ENCODE measurements at places on chromosomes 3 and 15.
A peak's percentile ranks its signal among the peaks of the same experiment; 100 is the strongest.

DNA sequence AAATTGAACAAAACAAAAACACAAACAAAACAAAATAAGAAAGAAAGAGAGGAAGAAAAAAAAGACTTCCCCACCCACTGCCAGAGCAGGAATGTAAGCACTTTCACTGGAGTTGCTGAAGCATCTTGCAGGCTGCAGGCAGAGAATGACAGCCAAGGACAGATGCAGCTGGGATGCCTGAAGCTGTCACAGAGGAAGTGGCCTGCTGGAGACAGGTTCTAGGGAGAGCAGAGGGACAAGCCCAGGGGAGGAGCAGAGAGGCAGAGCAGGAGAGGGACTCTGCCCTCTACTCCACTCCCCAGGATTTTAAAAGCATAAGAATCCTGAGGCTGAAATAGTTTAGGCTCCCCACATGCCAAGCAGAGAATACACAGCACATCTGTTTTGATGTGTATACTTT, 326.2 kb downstream of the TUSC7 start:
- peak; percentile 64 for DNase-seq

GRCh38 chr3:148020861-148021260, 611.7 kb downstream of the ZIC1 start:
- DNase-seq = no peak

DNA sequence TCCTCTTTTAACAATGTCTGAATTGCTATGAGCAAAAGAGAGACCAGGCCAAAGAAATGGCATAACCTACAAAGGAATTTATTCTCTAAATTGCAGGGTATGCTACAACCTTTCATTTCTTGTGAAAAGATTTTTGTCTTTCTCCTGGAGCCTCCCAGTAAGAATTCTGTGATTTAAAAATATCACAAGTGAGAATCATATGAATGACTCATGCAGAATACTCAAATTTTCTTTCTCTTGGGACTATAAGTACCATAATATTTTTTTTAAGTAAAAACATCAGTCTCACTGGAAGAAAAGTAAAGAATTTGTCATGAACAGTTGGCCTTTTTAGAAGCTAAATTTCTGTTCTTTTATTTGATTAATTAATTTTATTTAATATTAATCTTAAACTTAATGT, 26.3 kb downstream of the SYNPR start:
- no peak for DNase-seq

DNA sequence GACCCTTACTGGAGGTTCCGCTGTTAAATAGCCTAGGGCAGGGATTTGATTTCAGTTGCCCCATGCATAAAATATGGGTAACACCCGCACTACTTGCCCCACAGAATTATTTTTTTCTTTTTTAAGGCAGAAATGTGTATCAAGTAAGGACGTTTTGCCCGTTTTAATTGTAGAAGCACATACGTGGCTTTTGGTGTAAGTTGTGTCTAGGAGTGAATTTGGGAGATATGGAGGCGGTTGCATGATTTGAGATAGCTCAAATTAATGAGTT, 636 bp upstream of the LRRC58 start:
- no peak for DNase-seq

GRCh38 chr3:71998995-71999673, 214.2 kb upstream of the PROK2 start:
- DNase-seq = no peak

DNA sequence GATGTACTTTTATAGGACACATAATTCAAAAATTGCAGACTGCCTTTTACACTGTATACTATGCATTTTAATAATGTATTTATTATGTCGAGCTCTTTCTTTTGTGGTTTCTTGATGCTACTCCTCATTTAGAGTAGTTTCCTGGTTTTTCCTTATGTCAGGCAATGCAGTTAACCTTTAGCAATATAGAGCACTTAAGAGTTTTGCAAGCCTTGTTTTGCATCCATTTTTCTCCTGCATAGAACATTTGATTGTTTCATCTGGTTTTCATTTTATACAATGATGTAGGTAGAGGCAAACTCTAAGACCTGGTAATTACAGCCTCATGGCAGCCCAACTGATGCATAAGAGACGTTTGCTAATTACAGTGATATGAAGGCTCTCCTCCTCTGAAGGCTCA, 86.3 kb downstream of the PDZRN3 start:
- DNase-seq = no peak

DNA sequence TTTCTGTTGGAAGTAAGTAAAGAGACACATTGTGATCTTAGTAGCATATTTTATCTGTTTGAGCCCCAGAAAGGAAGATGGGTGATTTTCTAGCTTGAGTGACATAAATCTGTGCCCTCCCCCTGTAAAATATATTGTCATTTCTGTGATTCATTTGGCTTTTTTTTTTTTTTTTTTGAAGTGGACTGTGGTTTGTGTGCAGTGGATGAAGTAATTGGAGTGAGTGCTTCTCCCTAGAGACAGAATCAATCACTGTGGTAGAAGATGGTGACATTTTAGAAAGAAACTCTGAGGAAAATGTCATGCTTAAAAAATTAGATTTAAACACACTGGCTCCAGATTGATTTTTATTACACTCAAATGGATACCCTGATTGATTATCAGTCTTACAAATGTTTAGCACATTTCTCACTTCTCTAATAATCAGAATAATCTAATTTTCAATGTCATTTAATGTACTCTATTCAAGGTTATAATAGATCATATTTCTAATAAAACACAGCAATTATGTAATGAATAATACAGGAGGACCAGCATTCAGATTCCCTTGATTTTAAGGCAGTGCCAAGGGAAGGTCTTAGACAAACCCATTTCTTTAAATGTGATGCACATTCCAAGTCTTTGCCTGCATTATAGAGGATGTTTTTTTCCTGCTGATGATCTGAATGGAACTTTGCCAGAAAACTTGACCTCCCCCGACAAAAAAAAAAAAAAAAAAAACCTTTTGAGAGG, 116.6 kb downstream of the TOP2B start:
- DNase-seq = no peak

DNA sequence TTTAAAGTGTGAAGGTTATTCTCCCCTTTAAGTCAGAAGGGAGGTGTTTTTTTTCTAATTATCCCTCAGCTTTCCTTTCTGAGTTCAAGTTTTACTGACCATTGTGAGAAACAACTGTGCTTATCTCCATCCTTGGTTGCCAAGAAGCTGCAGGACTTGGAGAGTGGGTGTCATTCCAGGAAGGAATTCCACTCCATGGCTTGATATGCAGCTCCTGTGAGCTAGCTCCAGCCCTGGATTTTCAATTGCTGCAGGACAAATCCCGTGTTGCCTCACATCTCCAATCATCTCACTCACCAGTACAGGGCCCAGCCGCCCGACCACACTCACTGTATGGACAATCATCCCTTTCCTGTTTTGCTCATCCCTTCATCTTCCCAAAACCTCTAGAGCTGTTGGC, 122.5 kb downstream of the IGSF11 start:
- no peak for DNase-seq

DNA sequence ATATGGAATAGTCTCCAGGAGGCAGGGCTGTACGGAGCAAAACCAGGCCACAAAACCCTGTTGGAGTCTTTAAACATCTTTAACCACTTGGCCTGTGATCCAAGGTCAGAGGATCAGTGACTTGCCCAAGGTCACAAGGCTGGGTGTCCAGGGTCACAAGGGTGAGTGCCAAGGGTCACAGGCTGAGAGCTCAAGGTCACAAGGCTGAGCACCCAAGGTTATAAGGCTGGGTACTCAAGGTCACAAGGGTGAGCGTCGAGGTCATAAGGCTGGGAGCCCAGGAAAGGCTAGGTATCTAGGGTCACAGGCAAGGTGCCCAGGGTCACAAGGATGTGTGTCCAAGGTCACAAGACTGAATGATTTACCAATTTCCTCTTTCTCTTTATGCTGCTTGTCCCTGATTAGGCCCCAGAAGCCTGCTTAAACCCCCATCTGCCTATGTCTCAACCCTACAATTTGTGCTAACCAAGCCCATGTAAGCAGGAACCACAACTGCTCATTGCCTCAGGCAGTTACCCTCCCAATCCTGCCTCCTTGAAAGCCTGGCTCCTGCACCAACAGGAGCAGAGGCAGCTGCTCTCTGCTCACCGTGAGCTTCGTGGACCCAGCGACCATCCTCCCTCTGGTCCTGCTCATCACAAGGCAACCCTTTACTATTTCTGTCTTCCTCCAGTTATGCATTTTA, 51.5 kb downstream of the MGLL start:
- peak; percentile 93 for DNase-seq

GRCh38 chr3:146468671-146469149, 651 bp downstream of the PLSCR2 start:
- no peak for DNase-seq

DNA sequence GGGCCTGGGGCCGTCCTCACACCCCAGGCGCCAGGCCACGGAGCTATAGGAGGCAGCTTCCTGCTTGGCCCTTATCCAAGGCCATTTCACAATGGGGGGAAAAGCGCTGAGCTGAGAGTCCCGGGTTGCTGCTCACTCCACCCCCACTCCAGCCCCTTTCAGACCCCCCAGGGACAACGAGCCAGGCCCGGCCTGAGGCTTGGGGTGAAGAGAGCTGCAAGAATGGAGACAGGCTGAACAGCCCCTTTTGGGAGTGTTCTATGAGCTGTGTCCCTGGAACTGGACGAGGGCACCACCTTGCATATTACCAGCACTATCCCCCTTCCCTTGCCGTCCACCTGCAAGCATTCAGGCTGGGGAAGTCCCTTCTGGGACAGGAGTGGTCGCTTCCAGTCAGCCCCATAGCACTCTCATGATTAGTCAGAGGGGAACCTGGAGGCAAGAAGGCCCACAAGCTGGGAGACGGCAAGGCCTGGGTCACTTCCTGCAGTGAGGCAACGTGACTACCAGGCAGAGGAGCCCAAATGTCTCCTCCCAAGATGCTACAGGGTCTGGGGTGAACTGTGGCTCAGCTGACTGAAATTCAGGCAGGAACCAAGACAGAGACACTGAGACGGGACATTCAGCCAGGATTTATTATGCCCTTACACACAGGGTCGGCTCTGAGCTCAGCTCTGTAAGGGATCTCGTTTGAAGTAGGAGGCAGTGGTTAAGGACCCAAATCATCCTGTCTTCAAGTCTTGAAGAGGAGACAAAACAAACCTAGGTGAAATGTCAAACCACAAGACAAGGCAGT, 8.6 kb upstream of the SRP14 start:
- peak; percentile 92 for DNase-seq

DNA sequence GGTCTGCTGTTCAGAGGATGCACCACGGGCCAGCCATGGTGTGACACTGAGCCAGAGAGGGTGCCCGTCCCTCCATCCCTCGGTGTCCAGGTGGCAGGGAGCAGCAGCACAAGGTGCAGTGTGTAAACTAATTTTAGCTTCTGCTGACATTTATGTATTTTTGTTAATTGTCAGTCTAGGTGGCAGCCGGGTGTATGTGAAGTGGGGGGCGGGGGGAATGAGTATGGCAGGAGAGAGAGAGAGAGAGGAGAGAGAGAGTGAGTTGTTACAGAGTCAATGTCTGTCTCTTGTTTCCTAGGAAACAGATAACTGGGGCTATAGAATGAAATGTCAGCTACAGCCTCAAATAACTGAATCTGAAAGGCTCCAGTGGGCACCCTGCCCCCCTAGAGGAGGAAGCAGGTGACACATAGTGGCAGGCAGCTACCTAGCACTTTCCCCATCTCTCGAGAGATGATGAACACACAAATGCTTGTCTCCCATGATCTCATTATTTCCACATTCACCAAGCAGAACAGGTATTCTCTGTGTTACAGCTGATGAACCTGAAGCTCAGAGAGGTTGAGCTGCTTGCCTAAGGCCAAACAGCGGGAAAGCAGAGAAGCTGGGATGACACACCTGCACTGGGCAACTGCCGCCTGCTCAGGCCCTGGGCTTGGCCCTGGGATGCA, 24.7 kb downstream of the RASGRF1 start:
- no peak for DNase-seq

GRCh38 chr3:157094751-157095480, 65.0 kb downstream of the CCNL1 start:
- no peak for DNase-seq

DNA sequence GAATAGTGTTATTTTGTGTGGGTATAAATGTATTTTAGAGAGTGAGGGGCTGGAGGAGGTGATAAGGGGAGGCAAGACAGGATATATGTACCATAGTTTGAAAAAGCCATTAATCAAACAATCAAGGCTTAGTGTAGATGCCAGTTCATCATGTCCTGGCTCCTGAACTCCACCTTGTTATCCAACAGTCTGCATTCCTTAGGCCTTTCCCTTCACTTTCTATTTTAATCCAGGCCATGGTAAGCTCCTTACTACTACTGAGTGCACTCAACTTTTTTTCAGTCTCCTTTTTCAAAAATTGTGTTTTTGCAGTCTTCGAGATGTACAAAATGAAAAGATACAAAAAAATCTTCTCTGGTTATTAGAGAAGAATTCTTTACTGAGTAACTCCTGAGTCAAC, 700.5 kb upstream of the NAALADL2 start:
- DNase-seq = no peak

DNA sequence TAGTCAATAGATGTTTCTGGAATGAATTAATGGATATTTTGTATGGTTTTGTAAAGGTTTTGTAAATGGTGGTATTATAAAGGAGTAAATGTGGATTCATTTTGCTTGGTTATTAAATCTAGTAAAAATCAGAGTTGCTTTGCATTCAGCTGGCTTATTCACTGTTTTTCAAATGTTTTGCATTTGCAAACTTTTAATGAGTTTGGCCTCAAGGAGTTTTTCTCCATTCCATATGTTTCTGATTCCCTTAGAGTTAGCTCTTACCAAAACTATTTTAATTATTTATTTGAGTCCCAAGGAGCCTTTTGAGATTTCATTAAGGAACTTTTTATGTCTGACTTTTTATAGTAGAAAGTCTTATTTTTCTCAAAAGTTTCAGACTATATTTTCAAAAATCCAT, 992.2 kb downstream of the DIPK2A start:
- DNase-seq = no peak

- DNase-seq = no peak
Observed at GRCh38 chr3:76245073-76245472, 459.7 kb upstream of the ZNF717 start.

GRCh38 chr15:85440451-85440850, 60.0 kb downstream of the AKAP13 start:
- DNase-seq = no peak

- DNase-seq = peak; percentile 12
Observed at GRCh38 chr15:66429546-66429945, 42.8 kb downstream of the MAP2K1 start.

DNA sequence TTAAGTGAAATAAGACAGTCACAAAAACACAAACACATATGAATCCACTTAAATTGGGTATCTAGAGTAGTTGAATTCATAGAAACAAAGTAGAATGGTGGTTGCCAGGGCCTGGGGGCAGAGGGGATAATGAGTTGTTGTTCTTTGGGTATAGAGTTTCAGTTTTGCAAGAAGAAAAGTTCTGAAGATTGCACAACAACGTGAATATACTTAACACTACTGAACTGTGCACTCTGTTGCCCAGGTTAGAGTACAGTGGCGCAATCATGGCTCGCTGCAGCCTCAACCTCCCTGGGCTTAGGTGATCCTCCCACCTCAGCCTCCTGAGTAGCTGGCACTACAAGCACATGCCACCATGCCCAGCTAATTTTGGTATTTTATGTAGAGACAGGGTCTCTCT, 14.9 kb downstream of the GRAMD2A start:
- DNase-seq = no peak

DNA sequence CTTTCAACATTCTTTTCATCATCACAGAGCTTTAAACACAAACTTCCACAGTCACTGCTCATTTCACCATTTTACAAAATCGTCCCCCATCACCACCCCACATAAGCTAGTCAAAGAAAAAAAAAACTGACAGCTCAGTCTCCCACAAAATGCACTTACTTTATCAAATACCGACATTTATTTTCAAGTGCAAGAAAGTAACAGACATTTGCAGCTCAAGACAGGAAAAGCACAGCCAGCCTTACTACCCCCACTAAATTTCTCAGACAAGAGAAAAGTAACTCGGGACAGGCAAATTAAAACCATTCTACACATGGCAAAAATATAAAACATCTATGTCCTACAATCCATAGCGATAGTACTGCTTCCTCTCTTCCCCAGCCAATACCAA, 402.4 kb downstream of the SHQ1 start:
- peak; percentile 11 for DNase-seq

All from suppressor macrophage (primary cell).